Activated CD4-positive, alpha-beta T cell treated with anti-CD3 and anti-CD28 coated beads for 36 hours (primary cell): ENCODE measurements at places on chromosomes 6 and 20.

DNA sequence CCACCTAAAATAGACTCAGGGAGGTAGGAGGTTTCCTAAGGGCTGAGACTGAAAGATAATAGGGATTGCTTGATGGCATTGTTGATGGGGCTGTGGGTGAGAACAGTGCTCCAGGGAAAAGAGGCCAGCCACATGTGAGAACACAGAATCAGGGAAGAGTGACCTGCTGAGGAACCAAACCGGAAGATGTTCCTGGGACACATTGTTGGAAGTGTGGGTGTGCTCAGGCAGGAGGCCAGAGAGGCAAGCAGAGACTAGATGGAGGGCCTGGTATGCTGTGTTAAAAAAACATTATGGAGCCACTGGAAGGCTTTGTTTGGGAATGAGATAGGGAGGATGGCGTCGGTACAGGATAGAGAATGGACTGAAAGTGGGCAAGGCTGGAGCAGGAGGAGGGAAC is 23.3 kb downstream of the RNF144B start:
- DNase-seq: no peak

DNA sequence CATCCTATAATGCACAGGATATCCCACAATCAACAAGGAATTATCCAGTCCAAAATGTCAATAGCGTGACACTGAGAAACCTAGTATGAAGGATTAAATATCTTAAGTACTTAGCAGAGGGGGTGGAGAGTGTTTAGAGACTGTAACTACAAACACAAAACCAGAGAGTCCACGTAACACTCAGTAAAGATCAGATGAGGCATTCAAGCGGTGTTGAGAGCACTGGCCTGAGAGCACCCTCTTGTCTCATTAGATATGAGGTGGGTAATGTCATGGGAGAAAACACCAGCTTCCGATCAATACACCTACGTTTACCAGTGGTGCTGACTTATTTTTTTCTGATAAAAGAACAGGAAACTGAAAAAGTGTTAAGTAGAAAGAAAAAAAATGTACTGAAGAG is 2.3 kb downstream of the FAM184A start:
- DNase-seq: peak; percentile 61

DNA sequence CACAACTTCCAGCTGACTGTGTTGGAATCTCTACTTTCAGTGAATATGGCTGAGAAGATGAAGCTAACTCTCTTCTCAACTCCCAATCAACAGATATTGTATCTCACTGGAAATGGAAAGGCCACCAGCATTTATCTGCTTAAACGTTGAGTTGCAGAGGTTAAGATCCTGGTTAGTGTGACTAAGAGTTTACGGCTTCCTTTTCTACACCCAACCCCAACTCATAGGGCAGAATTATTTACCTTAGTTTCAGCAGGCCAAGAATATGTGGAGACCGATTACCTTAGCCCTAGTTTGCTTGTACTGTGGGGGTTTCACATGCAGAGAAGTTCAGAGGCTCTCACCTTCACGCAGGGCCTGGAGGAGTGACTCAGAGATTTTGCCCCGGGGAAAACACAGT is 1026.6 kb downstream of the EYS start:
- no peak for DNase-seq

DNA sequence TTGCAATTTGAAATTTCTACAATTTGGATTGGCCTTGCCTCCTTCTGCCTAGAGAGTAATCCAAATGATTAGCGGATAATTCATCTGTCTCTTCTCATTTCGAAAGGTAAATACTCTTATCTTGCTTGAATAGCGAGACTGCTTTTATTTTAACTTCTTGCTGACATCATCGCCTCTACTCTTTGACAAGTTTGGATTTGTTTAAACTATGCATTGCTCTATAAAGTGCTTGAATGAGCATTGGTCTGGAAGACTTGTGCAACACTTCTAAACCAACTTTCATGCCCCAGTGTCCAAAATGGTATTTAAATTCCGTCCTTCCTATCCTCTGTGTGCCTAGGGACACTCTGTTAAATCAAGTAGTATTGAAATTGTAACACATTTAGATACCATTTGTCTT is 384.1 kb upstream of the SLC35B3 start:
- no peak for DNase-seq

DNA sequence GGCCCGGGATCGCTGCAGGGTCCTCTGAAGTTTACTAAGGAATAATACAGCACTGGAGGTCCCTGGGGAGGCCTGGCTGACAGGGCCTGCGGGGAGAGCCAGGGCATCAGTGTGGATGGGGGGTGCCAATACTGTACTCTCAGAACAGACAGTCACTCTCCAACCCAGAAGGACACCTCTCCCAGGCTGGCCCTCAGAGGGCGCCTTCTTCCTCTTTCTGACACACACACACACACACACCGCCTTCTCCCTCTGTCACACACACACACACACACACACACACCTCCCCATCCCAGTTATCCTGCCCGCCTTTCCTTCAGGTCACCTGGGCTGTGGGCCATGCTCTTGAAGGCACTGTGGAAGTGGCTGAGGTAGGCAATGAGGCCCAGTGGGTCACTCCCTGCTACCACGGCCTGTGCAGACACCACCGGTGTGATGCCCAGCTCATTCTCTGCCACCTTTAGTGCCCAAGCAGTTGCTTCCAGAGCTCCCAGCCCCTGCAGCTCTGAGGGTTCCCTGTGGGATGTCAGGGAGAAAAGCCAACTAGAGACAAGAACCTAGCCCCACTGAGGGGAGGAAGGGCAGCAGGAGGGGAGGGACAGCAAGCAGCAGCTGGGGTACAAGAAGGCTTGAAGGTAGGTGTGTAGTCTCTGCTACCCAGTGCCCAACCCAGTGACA is 7.5 kb downstream of the SMPD2 start:
- no peak for DNase-seq

DNA sequence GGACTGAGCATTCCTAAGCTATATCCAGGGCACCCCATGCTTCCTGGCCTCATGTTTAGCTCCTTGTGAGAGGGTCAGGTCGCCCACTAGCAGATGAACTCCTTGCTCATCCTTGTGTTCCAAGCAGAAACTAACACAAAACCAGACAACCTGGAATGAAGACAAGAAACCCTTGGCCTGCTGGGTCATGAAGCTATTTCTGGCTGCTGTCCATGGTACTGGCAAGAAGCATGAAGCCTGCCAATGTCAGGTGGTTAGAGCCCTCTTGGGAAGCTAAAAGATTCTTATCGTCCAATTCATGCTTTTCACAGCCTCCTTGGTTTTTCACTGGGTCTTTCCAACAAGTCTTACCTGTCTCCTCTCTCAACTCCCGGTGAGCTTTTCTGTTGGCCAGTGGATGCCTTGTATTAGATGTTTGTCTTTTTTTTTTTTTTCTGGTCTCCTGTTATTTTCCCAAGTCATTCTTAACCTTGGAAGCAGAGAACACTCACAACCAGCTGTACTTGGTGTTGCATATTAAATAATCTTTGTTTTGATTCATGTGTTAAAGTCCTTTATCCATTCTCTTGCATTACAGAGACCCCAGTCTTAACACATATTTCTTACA is 180.3 kb downstream of the ANKRD60 start:
- DNase-seq: peak; percentile 12

GRCh38 chr6:13201336-13201735 is 127.0 kb downstream of the TBC1D7 start:
- DNase-seq: no peak

DNA sequence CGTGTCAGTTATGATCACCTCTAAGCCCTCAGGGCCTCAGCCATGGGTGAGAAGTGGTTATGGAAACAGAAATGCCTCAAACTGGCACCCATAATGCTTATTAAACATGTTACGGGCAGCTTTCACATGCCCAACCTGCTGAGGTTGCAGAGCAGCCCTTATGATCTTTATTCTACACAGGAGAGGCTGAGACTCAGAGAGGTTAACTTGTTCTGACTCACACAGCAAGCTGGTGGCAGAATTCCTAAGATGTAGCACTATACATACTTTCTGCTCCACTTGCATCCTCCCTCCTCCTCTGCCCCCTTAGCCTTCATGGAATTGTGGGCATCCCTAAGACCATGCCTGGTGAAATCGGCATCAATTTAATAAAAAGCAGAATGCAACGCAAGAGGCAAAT is 34.7 kb upstream of the IGF2R start:
- no peak for DNase-seq
